ENCODE measurements at places on chromosomes 16 and 17. TPM values are rescaled to one million over a fixed set of nuclear protein-coding genes. Genes with fewer than 3 reads are reported as not detected.
A peak's percentile ranks its signal among the peaks of the same experiment; 100 is the strongest.

GRCh38 chr16:66842765-66843164 is 1.4 kb upstream of the CA7 start:
- DNase-seq, result no peak

- DNase-seq, result peak; percentile 73
These were observed 23.0 kb downstream of the RARA start for GRCh38 chr17:40331743-40332641.

UNC13D gene
- total RNA-seq, result 7.1 TPM

TAT gene
- total RNA-seq, result not detected

Measured in endothelial cell of umbilical vein (primary cell).